ENCODE measurements at places on chromosomes 13 and 19. TPM values are rescaled to one million over a fixed set of nuclear protein-coding genes. Genes with fewer than 3 reads are reported as not detected.

SIGLEC14 gene
- polyA plus RNA-seq = not detected

PTH2 gene
- polyA plus RNA-seq = not detected

C13orf46 gene
- 2.5 TPM for polyA plus RNA-seq

DNA sequence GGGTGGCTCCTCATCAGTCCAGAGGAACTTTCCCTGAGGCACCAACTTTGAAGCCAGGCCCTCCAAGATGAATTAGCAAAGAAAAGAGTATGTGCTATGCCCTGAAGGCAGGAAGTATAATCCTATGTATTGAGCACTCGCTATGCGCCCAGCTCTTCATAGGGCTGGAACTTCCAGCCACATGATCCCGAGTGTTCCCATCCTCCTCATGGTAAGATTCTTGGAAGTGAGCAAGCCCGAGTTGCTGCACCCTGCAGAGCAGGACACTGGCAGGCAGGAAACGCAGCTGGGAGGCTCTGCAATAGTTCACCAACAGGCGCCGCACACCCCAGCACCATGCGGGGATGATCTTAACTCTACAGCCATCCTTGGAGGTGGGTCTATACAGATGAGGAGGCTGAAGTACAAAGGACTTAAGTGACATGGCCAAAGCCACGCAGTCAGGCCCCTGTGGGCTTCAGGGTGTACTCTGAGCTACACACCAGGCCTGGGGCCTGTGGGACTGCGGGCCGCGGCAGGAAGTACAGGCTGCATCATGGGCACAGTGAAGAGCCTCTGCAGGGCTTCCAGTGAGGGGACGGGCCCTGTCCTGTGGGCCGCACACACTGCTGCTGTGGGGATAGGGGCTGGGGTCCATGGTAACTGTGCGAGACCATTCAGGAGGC, 25.1 kb downstream of the C19orf47 start:
- no peak for DNase-seq

- no peak for DNase-seq
Measured at GRCh38 chr19:16118489-16119033, 6.9 kb downstream of the RAB8A start.

GRCh38 chr13:24056616-24057137, 103.8 kb upstream of the SPATA13 start:
- no peak for DNase-seq

DNA sequence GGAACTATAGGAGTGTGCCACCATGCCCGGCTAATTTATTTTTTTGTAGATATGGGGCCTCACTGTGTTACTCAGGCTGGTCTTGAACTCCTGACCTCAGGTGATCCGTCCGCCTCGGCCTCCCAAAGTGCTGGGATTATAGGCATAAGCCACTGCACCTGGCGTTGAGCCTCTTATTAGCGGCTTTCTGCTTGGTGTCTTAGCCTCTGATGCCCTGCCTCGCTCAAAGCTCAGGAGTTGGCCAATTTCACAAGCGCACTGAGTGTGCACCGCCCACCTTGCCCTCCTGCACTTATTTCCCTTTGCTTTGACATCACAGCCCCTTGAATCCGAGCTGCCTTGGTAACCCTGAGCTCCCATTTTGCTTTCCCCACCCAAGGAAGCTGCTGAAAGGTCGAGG, 10.1 kb downstream of the YIPF2 start:
- no peak for DNase-seq
